ENCODE measurements at places on chromosomes 4 and X. TPM values are rescaled to one million over a fixed set of nuclear protein-coding genes. Genes with fewer than 3 reads are reported as not detected.

KIAA1210 gene
- total RNA-seq, result not detected

DNA sequence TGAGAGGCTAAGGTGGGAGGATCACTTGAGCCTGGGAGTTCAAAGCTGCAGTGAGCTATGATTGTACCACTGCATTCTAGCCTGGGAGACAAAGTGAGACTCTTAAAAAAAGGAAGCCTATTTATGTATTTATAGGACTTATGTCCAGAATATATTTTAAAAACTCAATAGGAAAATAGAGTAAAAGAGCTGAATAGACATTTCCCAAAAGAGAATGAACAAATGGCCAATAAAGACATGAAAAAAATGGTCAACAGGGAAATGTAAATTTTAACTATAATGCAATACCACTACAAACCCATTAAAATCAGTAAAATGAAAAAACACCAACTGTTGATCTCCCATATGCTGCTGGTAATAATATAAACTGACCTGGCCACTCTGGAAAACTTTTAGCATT lies 115.0 kb downstream of the HUWE1 start:
- no peaks in the 10 kb centered on the region for H3K4me1 ChIP-seq
- H3K27ac ChIP-seq, result no peak overlapping the region

PTTG2 gene
- total RNA-seq, result 0.90 TPM

DNA sequence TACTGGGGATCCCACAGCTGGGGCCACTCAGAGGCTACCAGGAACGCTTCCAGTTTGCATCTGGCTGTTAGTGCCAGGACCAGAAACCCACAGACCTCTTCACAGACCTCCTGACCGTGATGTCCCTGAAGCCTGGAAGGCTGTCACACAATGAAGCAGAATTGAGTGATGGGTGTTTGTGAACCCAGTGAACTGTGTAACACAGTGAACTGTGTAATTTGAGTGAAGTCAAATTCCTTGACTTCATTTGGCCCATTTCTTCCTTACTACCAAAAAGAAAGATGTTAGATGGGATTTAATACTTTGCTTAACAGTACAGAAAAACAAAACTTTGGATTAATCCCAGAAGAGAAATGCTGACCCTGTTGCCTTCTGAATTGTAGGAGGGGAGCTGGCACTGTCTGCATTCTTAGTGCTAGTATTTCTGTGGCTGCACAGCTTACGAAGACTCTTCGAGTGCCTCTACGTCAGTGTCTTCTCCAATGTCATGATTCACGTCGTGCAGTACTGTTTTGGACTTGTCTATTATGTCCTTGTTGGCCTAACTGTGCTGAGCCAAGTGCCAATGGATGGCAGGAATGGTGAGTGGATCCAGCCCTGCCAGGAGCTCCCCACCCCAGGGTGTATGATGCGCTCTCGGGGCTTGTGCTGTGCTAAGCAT lies 17.8 kb downstream of the SRD5A3 start:
- no peaks in the 10 kb centered on the region for H3K27me3 ChIP-seq
- H3K36me3 ChIP-seq, result no peaks in the 10 kb centered on the region
- H3K4me1 ChIP-seq, result peaks cover 7% of the 10 kb centered on the region
- H3K27ac ChIP-seq, result no peak overlapping the region
- no peak for DNase-seq

CT83 gene
- not detected for total RNA-seq

FAT4 gene
- total RNA-seq, result not detected

MGARP gene
- total RNA-seq, result not detected

Measured in activated CD4-positive, alpha-beta memory T cell treated with anti-CD3 and anti-CD28 coated beads, Interleukin-2, amount 10 ng/mL, durations not matched to agents 7 days and 5 days (primary cell).